Femur (tissue), 1 donor: ENCODE measurements at places on chromosomes 5 and 9.
A peak's percentile ranks its signal among the peaks of the same experiment; 100 is the strongest.

GRCh38 chr5:179731791-179732411 lies 721 bp upstream of the MAML1 start:
- peak; percentile 24 for DNase-seq

- DNase-seq = no peak
Measured at GRCh38 chr5:125897089-125897488, 526.1 kb upstream of the GRAMD2B start.

DNA sequence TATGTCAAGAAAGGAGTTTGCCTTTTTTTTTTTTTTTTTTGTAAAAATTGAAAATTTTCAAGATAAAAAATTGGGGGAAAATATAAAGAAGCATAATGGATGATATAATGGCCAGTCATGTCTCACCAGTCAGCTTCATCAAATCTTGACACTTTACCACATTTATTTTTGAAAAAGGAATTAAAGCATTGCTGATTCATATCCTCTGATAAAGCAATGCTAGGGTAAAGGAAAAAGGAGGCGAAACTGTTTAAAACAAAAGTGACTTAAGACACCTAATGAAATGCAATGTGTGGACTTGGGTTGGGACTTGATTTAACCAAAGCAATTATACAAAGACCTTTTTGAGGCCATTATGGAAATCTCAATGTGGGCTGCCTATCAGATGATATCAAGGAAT lies 208.5 kb downstream of the ARHGAP26 start:
- DNase-seq = no peak

DNA sequence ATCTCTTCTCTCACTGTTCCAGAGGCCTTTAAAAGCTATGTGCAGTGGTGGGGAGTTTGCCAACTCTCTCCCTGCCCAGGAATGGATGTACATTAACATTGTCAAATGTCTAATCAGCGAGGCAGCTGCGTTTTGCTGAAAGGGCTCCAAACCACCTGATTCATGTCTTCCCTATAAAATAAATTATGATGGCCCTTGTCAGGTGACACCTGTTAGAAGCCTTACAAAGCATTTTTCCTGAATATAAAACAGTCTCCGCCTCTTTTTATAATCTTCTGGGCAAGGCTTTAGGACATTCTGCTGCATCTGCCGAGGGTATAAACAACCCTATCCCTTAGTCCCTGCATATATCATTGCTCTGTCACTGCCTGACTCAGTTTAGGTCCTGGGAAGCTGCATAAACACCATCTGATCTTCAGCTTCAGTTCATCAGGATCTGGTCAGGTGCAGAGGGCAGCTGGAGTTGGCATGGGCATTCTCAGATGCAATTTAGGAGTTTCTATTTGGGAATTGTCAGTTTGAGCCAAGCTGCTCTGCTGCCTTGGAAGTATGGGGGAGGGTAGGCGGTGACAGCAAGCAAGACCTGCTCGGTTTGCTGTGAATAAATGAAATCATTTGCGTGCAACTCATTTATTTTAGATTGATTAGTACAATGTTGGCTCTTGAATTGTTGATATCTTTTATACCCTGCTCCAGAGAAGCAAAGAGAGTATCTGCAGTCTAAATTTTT lies 103.5 kb downstream of the ACER2 start:
- DNase-seq = no peak

DNA sequence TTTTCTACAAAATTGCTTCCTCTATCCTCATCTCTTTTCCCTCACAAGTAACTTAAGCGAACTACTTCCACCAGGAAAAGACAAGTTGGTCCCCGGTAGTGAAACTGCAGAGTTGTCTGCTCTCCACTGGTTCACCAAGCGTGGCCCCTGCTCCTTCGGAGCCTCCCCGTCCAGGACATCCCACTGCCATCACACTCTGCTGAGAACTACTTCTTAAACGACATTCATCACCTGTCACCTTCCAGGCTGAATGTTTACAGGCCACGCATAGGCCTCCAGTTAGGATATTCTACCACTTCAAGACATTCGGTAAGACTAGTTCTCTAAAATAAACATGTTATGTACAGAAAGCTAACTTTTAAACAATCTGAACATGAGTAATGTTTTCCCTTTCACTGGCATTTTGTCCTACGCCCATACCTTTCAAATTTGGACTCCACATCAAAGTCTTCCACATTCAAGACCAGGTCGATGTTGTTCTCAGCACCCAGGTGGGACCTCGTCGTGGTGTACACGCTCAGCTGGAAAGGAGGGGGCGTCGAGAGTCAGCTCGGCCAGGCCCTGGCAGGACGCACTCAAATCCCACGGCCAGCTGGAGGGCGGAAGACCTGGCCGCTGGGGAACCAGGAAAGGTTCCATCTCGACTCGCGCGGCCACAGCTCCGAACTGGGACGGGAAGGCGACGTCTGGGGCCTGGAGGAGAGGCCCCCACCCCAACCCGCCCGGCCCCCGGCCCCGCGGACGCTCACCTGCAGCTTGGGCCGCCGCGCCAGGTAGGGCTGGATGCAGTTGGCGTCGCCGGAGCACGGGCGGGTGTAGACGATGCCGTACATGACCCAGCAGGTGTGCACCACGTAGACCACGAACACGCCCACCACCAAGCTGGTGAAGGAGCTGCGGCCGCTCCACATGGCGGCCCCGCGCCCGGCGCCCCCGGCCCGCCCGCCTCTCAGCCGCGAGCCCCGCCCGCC lies 683 bp downstream of the CLPTM1L start:
- no peak for DNase-seq

- DNase-seq = no peak
Measured at GRCh38 chr9:129476821-129477611, 143.9 kb downstream of the C9orf50 start.

- DNase-seq = no peak
Measured at GRCh38 chr5:41095324-41096101, 24.4 kb upstream of the MROH2B start.

- peak; percentile 55 for DNase-seq
Measured at GRCh38 chr9:77514886-77515711, 133.0 kb downstream of the GNA14 start.
